ENCODE measurements at places on chromosomes 7 and 10.
A peak's percentile ranks its signal among the peaks of the same experiment; 100 is the strongest.

GRCh38 chr7:45237788-45238461, 80.3 kb downstream of the RAMP3 start:
- DNase-seq, result no peak

DNA sequence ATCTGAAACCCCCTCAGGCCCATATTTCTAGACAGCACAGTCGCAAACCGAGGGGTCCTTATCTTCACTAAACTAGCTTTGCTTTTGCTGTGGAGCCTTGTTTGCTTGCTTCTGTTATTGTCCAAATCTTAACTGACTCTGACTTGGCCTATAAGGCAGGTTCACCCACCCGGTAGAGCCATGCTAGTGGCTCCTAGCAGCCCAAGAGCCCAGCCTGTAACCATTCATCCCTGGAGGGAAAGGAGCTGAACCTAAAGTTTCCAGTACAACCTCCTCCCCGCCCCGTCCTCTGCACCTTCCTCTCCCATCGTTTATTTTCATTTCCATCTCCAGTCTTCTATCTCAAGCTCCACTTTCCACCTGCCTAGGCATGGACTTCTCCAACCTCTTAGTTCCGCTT, 345.7 kb downstream of the PTPRN2 start:
- DNase-seq, result no peak

GRCh38 chr10:129965959-129966358, 1.9 kb upstream of the EBF3 start:
- DNase-seq, result no peak

DNA sequence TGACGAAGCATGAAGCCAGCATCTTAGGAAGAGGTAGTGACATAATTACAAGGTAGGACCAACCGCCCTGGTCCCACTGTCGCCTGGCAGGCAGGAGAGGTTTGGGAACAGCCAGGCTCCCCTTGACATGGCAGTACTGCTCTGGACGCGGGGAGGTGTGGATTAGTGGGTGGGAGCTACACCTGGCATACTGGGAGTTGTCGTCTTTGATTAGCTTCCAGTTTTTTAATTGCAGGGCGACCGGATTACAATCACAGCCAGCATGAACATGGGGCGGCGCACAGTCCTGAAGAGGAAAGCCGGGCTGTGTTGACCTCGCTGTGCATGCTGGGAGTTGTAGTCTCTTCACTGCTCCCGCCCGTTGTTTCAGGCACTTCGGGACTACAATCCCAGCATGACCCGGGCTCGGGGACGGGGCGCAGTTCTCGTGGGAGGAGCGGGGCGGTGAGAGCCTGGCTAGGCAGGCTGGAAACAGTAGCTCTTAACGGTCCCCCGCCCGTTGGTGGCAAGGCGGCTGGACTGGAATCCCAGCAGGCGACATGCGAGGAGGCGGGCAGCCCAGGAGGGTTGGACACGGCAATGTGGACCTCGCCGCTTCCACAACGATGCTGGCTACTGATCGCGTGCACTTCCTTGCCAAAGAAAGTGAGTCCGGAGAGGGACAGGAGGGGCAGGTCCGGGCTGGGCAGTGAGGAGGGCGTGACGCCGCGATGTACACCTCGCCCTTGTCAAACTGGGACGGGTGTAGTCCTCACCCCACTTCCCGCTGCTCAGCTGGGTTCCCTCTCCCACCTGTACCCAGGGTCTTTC, 98.0 kb upstream of the ZNF722 start:
- DNase-seq, result no peak

DNA sequence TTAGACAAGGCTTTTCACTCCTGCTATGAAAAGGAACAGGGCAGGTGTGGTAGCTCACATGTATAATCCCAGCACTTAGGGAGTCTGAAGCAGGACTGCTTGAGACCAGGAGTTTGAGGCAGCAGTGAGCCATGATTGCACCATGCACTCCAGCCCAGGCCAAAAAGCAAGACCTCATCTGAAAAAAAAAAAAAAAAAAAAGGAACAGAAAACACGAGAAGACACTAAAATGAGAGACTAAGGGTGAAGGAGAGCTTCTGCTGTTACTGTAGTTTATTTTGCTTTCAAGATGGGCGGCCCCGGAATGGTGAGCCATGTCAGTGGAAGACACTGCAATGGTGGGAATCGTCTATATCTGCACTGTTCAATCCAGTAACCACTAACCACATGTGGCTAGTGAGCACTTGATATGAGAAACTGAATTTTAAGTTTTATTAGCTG, 9.9 kb downstream of the PIP4K2A start:
- no peak for DNase-seq

GRCh38 chr7:40808378-40808942, 673.7 kb downstream of the SUGCT start:
- DNase-seq, result peak; percentile 96

DNA sequence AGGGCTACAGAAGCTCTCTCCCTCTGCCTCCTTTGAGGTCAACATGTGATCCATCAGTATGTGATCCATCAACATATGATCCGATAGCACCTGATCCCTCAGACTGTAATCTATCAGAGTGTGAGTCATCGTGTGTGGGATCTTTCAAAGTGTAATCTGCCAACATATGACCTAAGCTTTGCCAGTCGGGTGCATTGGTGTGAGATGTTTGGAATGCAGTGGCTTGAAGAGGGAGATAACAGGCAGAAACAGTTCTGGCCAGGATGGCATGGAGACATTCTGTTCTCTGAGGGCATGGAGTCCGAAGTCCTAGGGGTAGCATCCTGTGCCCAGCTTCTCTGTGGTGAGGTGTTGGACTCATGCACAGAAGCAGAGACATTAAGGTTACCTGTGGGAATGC, 217.7 kb upstream of the ETV1 start:
- no peak for DNase-seq

- no peak for DNase-seq
Observed at GRCh38 chr10:121736315-121737130, 138.3 kb upstream of the FGFR2 start.

DNA sequence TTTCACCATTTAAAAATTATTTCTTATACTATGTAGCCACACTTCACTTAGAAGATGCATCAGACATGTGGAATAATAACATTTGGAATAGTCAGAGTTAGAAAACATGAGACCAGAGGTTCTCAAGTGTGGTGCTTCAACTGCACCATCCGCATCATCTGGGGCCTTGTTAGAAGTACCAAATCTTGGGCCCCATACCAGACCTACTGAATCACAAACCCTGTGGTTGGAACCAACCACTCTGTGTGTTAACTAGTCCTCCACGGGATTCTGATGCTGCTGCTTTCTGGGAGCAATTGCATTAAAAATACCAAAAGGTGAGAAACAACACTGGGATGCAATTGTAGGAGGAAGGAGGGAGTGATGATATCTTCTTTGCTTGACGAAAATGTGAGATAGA, 125.2 kb downstream of the GNAT3 start:
- DNase-seq, result no peak

GRCh38 chr10:128877141-128877540, 589.9 kb upstream of the MGMT start:
- DNase-seq, result no peak

DNA sequence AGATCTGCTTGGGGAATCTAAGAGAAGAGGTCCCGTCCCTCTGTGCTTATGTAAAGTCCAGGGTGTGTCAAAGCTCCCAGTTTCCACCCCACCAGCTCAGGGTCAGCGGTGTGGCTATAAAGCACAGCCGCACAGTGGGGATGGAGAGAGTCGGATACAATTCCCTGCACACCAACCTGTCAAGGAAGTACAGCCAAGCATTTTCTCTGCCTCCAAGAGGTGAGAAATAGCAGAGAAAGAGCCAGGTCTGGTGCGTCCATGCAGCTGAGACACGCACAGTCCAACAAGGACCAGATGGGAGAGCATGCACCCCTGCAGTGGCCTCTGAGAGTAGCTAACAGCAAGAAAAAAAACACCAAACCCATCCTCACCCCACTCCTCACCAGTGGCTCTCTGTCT, 61.3 kb upstream of the WAC start:
- DNase-seq, result no peak

DNA sequence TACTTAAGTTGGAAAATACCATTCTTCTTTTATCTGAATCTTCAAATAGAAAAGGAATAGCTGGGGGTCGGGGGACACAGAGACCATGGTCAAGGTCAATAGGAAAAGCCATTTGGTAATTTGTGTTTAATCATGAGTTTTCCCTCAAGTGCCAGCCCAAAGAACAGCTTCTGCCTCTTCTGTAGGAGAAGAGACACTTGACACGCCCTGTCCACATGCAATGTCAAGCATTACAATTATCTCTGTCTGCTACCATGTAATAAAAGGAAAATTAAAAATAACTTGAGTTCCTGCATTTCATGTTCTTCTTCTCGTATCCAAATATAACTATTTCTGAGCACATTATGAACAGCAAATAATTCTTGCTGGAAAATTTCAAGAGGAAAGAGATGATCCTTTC, 241.7 kb downstream of the IPMK start:
- no peak for DNase-seq
